ENCODE measurements at places on chromosomes 12 and 14.
A peak's percentile ranks its signal among the peaks of the same experiment; 100 is the strongest.

DNA sequence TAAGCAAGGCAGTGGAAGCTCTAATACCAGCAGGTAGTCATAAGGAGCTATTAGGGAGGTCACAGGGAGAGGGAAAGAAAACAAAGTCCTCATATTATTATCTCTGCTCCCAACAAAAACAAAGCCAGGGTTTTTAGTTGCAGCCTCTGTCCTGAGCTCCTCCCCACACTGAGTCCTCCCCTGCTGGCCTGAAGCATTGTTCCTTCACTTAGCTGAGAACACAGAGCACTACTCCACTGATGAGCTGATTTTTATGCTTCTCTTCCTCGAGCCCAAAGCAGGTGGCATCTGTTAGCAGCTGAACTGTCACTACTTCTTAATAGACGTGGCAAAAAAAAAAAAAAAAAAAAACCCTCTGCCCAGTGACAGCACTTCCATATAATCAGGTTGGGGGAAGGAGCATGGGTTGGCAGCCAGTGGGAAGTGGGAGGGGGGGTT is 10.5 kb upstream of the STAC3 start:
- DNase-seq: no peak

DNA sequence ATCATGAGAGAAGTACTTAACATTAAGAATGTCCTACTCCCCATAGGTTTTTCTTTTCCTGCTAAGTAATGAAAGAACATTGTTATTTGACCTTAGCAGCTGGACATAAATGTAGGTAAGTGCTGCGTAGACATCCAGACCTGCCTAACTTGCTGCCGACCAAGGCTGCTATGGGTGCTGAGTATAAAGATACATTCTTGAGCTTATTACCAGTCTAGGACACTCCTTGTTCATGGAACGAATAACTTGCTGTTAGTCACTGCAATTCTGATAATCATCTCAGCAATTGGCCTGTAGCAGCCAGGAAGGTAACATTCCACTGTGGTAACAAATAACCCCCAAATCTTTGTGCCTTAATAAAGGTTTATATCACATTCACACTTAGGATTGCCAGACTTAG is 478.1 kb downstream of the VRK1 start:
- no peak for DNase-seq

DNA sequence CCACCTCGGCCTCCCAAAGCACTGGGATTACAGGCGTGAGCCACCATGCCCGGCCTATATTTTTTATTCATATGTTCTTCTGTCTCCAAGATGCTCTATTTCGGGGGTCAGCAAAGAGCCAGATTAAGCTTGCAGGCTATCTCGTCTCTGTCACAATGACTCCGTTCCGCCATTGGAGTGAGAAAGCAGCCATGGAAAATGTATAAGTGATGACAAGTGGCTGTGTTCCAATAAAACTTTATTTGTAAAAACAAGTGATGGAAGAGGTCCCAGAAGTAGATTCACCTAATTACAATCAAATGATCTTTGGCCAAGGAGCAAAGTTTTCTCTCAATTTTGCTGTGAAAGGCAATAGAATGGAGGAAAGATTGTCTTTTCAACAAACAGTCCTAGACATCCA is 342.6 kb downstream of the MED13L start:
- no peak for DNase-seq

- no peak for DNase-seq
These were observed 14.3 kb downstream of the C12orf43 start for GRCh38 chr12:121001841-121002483.

- DNase-seq: no peak
These were observed 22.2 kb upstream of the CFAP54 start for GRCh38 chr12:96466939-96467751.

GRCh38 chr14:106436310-106436905 is 910.0 kb downstream of the TMEM121 start:
- no peak for DNase-seq

DNA sequence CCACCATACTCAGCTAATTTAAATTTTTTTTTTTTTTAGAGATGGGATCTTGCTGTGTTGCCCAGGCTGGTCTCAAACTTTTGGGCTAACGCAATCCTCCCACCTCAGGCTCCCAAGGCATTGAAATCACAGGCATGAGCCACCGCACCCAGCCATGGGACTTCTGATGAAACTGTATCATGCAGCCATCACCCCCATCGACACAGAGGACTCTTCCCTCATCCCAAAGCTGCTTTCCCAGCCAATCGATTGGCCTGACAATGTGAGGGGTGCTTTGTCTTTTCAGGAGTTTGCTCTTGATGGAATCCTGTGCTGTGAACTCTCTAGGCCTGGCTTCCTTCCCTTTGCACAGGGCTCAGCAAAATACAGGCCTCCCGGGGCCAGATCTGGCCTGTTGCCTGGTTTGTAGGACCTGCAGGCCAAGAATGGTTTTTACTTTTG is 59.6 kb upstream of the NCOR2 start:
- DNase-seq: no peak

GRCh38 chr12:42145197-42145549 is 499 bp upstream of the GXYLT1 start:
- DNase-seq: no peak

DNA sequence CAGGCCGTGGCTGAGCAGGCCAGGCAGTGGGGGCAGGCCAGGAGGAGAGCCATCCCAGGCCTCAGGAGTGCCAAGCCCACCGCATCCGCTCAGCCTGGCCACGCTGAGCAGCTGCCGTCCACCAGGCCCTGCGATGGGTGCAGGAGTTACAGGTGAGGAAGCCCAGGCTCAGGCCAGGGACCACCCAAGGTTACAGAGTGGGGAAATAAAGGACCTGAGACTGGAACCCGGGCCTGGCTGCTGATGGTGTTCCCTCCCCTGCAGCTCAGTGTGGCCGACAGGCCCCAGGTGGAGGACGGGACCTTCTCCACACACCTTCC is 49.0 kb upstream of the DIO3 start:
- no peak for DNase-seq

DNA sequence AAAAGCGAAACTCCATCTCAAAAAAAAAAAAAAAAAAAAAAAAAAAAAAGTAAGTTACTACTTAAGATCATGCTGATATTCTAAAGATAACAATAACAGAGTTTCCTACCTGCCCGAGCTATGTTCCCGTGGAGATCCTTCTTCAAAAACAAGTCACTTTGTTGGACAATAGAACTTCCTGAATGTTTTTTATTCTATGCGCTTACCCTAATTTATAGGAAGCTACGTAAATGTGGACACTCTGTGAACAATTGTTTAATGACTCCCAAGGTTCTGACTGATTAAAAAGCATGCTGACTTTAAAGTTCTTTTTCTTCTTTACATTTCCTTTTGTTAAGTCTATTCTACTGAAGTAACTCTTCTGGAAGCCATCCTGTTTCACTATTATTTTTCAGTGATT is 52.5 kb downstream of the FGD4 start:
- DNase-seq: no peak

GRCh38 chr14:22047115-22047514 is 373.5 kb upstream of the OR4E1 start:
- DNase-seq: no peak

DNA sequence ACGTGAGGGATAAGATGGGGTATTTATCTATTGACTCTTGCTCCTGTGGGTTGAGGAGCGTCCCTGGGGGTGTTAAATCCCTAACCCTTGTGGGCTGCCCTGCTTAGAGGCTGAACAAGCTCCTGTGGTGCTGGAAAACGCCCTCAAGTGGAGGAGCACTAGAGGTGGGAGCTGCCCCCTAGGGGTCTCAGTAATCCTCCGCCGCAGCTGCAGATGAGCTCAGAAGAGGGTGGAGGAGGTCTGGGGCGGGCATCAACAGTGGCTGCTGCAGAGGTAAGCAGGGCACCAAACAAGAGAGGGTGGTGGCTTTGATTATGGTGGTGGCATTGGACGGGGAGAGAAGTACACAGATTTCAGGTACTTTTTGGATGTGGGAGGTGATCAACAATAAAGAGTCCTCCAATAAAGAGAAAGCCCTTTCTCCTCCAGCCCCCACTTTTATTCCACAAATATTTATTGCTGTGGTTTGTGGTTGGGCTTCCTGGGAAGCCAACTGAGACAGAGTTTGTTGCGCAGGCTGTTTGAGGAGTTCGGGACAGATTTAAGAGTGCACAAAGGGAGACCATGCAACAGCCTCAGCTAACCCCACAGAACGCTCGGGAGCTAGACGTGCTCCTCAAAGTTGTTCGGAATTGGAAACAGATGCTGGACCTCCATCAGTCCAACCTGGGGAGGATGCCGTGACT is 179.9 kb downstream of the ADCK1 start:
- DNase-seq: no peak

GRCh38 chr14:75341620-75342019 is 63.0 kb downstream of the FOS start:
- no peak for DNase-seq

DNA sequence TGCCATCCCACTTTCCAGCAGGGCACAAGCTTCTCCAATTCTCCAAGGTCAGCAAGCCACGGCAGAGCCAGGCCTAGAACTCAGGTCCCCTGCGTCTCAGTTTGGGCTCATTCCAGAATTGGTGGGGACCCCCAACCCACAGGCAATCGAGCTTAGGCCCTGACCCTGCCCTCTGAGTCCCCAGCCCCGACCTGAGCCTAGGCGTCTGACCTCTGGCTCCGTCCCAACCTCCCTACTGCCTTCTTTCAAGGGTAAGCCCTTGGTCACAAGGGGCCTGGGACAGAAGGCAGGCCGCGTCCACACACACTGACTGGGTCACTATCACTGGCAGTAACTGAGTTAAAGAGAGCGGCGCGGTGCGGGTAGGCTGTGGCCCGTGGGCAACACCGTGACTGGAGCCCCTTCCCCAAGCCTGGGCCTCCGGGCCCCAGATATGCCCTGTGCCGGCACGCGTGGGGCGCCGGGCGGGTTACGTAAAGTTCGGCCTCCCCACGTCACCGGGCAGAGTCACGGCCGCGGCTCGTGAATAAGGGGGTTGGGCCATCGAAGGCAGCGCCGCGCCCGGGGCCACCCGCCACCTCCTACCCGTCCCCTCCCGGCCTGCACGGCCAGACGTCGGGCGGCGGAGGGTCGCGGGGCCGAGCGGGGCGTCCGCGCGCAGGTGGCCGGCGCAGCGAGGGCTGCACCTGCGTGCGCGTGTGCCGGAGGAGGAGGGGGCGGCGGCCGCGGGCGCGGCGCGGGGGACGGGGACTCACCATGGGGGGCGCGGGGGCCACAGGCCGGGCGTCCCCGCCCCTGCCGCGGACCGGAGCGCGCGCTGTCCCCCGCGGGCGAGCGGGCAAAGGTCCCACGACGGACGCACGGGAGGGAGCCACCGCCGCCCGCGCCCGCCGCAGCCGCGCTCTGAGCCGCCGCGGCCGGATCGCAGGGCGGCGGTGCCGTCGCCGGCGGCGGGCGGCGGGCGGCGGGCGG is 516 bp downstream of the ANKRD9 start:
- DNase-seq: peak; percentile 64

GRCh38 chr12:29425722-29426121 is 44.8 kb upstream of the ERGIC2 start:
- DNase-seq: no peak

- DNase-seq: no peak
These were observed 989.3 kb upstream of the NOVA1 start for GRCh38 chr14:27587103-27587502.

All from omental fat pad (tissue), 4 donors.